ENCODE measurements at places on chromosomes 1 and 21. TPM values are rescaled to one million over a fixed set of nuclear protein-coding genes. Genes with fewer than 3 reads are reported as not detected.

GRCh38 chr21:44024887-44025353 is 12.8 kb downstream of the TRAPPC10 start:
- DNase-seq, result peak; percentile 40

GRCh38 chr1:204194080-204194479 is 2.2 kb downstream of the KISS1 start:
- DNase-seq, result no peak

- no peak for DNase-seq
These were observed 50.9 kb downstream of the PTGS2 start for GRCh38 chr1:186629341-186629740.

GRCh38 chr1:228424685-228425660 is 8.3 kb upstream of the TRIM17 start:
- no peak for DNase-seq

GRCh38 chr21:44499211-44499560 is 40.8 kb downstream of the KRTAP10-1 start:
- no peak for DNase-seq

- DNase-seq, result no peak
These were observed 61.3 kb upstream of the BACH1 start for GRCh38 chr21:29237110-29238052.

DNA sequence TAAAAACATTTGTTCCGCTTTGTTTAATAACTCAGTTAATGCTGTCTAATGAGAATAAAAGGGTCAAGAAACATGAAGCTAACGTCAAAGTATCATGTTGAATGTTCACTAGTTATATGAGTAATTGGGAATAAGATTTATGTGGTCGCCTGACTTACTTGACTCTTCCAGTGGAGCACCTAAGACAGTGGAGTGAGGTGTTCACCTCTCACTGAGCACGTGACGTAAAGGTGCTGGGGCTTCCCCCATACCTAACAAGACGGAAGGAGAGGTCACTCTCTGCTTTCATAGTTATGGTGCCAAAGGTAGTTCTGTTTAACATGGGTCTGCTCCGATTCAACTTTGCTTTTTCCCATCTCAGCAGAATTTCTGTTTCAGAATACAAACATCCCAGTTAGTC is 686 bp downstream of the KMO start:
- DNase-seq, result no peak

GRCh38 chr1:192358822-192359221 is 42.0 kb downstream of the RGS21 start:
- DNase-seq, result no peak

GRCh38 chr1:152537496-152537895 is 23.2 kb downstream of the CRCT1 start:
- DNase-seq, result no peak

DNA sequence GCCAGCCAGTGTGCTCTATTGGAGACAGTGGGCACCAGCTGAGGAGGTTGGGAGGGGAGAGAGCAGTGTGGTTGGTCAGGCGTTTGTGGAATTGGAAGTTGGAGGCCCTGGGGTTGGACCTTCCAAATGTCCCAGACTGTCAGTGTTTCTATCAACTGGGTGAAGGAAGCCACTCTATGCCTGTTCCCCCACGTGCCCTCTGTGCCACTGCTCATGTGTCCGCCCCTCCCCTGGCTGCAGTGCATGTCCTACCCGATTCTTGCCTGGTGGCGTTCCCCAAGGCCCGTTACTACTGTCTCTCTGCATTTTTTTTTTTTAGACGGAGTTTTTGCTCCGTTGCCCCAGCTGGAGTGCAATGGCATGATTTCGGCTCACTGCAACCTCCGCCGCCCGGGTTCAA is 21.1 kb downstream of the ADORA1 start:
- DNase-seq, result no peak

- no peak for DNase-seq
These were observed 98.5 kb upstream of the POGK start for GRCh38 chr1:166740668-166741276.

- no peak for DNase-seq
These were observed 752 bp upstream of the ACTA1 start for GRCh38 chr1:229434641-229435051.

DNA sequence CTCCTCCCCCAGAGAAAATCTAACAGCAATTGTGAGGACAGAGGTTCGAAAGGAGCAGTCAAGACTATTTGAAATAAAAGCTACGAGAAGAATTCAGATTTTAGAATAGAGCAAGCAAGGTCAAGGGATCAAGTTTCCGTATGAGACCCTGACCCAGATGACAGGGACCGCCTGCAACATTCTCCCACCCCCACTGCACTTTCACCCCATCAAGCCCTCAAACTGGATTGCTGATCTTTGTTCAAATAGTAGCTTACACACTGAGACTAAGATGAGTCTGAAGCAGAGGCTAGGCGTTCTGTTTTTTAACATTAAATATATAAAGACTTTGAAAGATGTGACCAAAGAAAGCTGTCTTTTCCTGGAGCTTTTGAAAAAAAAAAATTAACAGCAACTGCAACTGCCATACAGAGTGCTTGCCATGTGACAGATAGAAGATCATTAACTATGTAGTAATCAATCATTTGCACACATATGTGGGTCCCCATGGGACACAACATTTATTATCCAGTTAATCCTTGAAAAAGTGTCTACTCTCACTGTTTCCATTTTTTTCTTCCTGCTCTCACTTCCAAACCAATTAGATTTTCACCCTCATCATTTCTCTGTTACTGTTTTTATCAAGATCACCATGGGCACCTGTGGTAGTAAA is 120.0 kb downstream of the GRIK1 start:
- DNase-seq, result no peak

GRCh38 chr1:244022311-244022710 is 28.8 kb upstream of the ZBTB18 start:
- peak; percentile 83 for DNase-seq

DNA sequence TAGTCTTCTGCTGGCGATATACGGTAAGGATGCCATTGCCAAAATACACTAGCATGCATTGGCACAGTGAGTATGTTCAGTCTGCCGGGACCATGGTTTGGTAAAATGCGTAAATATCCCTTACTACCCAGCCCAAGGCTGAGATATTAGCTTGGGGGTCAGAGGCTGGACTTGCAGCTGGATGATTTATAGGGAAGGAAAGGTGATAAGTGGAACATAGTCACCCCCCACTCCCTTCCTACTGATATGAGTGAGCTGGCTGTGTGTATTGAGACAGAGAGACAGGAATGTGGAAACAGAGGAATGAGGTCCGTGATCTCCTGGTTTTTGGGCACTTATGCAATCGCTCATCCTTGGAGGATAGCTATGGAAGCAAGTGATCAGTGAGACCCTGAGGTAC is 642.8 kb downstream of the KCNT2 start:
- no peak for DNase-seq

The SYT14 gene
- 1.1 TPM for total RNA-seq

The ADAM30 gene
- total RNA-seq, result not detected

The PPIAL4G gene
- total RNA-seq, result not detected

The SYTL1 gene
- total RNA-seq, result not detected

The IGFN1 gene
- total RNA-seq, result 1.1 TPM

The MYOM3 gene
- under 0.01 TPM for total RNA-seq

The AK4 gene
- total RNA-seq, result 59.9 TPM

Measured in RPMI7951 (cell line).